ENCODE measurements at places on chromosomes 3 and 15. TPM values are rescaled to one million over a fixed set of nuclear protein-coding genes. Genes with fewer than 3 reads are reported as not detected.

DNA sequence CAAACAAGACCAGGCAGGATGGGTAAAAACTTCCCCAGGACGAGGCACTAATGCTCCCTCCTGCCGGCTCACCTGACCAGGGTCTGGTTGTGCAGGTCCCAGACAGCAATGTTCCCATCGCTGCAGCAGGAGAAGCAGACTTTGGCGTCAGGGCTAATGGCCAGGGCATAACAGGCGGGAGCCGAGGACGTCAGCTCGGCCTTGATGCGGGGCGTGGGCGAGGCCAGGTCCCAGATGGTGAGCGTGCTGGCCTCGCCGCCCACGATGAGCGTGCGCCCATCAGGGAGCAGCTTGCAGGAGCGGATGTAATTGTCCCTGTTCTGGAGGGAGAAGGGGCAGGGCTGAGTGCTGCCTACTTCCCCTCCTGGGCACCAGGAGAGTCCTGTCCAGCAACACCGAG lies 43.4 kb downstream of the TLE3 start:
- H3K4me1 ChIP-seq: peaks cover 53% of the 10 kb centered on the region
- no peak for DNase-seq
- H3K27me3 ChIP-seq: no peaks in the 10 kb centered on the region
- H3K27ac ChIP-seq: no peak overlapping the region

- H3K4me1 ChIP-seq: peaks cover 31% of the 10 kb centered on the region
- H3K4me3 ChIP-seq: no peak overlapping the region
- H3K27ac ChIP-seq: peak overlapping the region; percentile 96
- H3K36me3 ChIP-seq: peaks cover 18% of the 10 kb centered on the region
- DNase-seq: peak; percentile 89
Observed at GRCh38 chr3:64150623-64151207, 74.6 kb downstream of the PRICKLE2 start.

- H3K36me3 ChIP-seq: no peaks in the 10 kb centered on the region
- no peak for DNase-seq
- no peak overlapping the region for H3K4me3 ChIP-seq
- no peaks in the 10 kb centered on the region for H3K27me3 ChIP-seq
- H3K4me1 ChIP-seq: peaks cover 4% of the 10 kb centered on the region
Observed at GRCh38 chr3:54939557-54940300, 11.9 kb upstream of the LRTM1 start.

GRCh38 chr3:48273594-48274211 lies 32.8 kb downstream of the ZNF589 start:
- DNase-seq: peak; percentile 46
- H3K27me3 ChIP-seq: no peaks in the 10 kb centered on the region
- H3K36me3 ChIP-seq: peaks cover 18% of the 10 kb centered on the region
- H3K4me3 ChIP-seq: no peak overlapping the region

DNA sequence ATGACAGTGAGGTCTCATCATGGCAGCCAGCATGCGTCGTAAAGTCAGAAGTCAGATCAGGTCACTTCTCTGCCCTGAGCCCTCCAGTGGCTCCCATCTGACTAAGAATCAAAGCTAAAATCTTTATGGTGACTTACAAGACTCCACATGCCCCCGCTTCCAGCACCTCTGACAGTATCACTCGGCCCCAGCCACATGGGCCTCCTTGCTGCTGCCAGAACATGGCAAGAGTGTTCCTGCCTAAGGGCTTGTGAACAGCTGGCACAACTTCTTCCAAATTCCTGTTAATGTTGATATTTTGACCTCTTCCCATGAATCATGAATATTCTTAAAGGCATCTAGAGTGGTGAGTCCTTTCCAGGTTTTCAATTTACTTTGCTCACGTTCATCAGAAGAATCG lies 20.5 kb downstream of the POLR2M start:
- no peaks in the 10 kb centered on the region for H3K36me3 ChIP-seq
- no peaks in the 10 kb centered on the region for H3K4me1 ChIP-seq
- DNase-seq: no peak
- H3K27ac ChIP-seq: no peak overlapping the region
- no peak overlapping the region for H3K4me3 ChIP-seq

The MOBP gene
- total RNA-seq: 433 TPM

The IL1RAP gene
- total RNA-seq: 26.0 TPM

The CCDC39 gene
- 2.2 TPM for total RNA-seq

The NGLY1 gene
- 41.9 TPM for total RNA-seq

Data from spinal cord (tissue), 10 donors.